ENCODE measurements at places on chromosomes 5 and 9.

GRCh38 chr5:79486116-79486515 is 27.8 kb downstream of the HOMER1 start:
- DNase-seq = no peak

- DNase-seq = no peak
Measured at GRCh38 chr5:5432020-5432707, 9.7 kb downstream of the ICE1 start.

DNA sequence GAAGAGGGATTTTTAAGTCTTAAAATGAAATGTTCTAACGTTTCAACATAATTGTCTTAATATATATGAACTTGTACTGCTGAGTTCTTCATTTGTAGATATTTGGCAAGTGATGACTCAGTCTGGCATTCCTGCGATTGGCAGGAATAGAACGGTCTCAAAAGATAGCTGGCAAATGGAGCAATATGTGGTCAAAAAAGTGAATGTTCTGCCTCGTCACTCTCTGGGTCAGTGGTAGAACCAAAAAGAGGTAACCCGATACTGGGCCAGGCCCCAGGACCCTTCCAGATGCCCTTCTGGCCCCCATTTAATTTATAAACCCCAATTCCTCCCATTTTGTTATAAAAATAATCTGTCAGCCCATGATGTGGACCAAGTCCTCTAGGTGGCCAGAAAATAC is 39.2 kb downstream of the ZNF366 start:
- no peak for DNase-seq

DNA sequence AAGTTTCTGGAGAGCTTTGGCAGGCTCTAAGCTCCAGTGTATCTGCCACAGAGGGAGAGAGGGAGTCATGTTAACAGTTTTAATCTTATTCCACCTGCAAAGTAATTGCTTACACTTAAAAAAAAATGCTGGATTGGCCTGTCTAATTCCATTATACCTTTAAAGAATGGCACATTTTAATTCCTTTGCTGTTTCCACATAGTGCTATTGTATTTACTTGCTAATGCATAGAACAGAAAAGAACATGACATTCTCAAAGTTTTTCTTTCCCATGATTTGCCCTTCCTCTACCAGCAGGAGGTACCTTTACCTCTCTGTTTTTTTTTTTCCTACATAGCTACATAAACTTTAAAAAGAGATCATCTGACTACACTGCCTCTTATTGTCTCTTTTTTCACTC is 318.0 kb downstream of the GLIS3 start:
- no peak for DNase-seq

- no peak for DNase-seq
Measured at GRCh38 chr9:114177423-114178064, 22.2 kb downstream of the COL27A1 start.

- DNase-seq = no peak
Measured at GRCh38 chr9:4865681-4866080, 72.9 kb downstream of the RCL1 start.

All from activated CD4-positive, alpha-beta T cell treated with anti-CD3 and anti-CD28 coated beads for 1 hour (primary cell).